Fibroblast of skin of scalp (primary cell): ENCODE measurements at places on chromosomes 1 and 21.

GRCh38 chr1:193562121-193562520 lies 375.7 kb upstream of the B3GALT2 start:
- DNase-seq = no peak

- no peak for DNase-seq
These were observed 8.3 kb downstream of the SUSD4 start for GRCh38 chr1:223355699-223356098.

GRCh38 chr1:230728710-230729392 lies 14.9 kb upstream of the AGT start:
- DNase-seq = no peak

- no peak for DNase-seq
These were observed 39.1 kb downstream of the RPS6KC1 start for GRCh38 chr1:213089924-213090677.

- DNase-seq = peak; percentile 48
These were observed 226.5 kb downstream of the SMYD3 start for GRCh38 chr1:246280551-246280950.

DNA sequence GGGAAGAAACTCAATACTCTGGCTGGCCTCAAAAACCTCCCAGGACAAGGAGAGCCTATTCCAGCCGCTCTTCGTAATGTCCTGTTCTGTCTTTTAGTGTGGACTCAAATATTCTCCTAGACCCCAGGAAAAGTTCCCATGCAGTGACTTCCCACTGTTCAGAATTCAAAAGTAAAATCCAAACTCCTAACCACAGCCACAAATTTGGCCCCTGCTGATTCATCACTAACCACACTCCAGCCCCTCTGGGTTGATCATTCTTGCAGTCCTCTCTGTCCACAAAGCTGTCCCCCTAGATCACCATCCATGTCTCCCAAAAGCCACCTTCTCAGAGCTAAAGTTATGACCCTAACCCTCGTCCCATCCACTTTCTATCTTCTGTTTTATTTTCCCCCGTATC lies 5.1 kb downstream of the CTNNBIP1 start:
- peak; percentile 69 for DNase-seq

DNA sequence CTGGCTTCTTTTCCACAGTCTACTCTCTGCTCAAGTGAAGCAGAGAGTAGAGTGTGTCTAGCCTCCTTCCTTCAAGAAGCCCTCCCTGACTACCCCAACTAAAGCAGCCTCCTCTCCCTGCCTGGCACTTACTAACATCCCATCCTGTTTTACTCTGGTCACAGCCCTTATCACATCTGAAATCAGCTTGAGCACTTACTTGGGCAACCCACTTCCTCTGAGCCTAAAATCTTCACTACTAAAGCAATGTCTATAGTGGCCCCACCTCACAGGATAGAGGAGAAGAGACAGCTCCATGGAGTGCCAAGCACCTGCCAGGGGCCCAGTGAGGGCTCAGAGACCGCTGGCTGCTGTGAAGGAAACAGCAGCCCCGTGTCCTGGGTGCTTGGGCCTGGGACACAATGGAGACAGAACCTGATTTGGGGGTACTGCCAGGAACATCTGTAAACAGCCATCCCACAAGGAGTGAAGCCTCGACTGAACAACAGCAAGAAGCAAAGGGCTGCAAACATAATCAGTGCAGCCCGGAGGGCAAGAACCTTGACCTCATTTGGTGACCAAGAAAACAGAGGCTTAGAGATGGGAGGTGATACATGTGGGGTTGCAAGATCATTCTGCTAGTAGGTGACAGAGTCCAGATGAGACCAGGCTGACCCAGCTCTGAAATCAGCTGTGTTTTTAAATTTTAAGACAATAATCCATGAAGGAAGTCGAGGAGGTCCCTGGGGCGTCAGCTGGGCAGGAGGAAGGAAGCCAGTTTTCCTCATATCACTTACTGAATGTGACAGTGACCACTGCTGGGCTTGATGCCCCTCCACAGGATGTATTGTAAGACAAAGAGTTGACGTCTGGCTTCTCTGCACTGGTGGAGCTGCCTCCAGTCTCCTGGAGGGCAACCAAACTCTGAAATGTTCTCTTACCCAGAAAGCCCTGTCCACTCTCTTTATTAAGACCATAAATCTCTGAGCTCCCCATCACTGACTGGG lies 710.6 kb downstream of the MATN1 start:
- no peak for DNase-seq
